ENCODE measurements at places on chromosomes 7 and 10. TPM values are rescaled to one million over a fixed set of nuclear protein-coding genes. Genes with fewer than 3 reads are reported as not detected.

Gene SRGN
- total RNA-seq = 91.4 TPM

DNA sequence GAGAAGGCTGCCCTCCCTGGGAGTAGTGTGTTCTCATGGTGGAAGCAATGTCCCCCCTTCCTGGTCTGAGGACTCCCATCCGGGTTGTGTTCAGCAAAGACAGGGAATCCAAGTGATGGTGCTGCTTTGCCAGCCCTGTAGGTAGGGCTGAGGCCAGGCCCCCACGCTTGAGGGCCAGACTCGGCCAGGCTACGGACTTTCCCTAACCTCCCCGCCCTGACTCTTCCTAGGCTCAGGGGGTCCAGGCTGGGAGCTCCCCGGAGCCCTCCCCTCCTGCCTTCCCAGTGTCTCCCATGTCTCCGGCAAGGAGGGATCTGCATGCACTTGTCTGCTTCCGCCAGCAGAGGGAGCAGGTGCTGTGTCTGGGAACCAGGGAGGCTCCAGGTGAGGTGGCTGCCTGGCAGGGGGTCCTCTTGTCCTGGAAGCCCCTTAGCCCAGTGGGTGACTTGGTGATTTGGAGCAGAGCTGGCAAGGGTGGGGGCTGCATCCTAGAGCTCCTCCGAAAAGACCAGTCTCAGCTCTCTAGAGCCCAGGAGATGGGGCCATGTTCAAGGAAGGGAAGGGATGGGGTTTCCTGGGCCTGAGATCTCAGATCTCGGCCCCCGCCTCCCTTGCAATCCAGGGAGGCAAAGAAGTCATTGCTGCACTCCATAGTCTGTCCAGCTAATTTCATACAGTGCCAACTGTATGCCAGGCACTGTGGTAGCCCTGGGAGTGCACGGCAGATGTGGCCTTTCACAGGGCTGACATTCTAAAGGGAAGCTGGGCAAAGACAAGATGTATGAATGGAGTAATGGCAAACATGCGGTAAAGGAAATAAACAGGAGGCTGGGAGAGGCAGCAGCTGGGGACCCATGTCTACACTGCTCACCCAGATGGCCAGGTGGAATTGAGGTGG lies 20.3 kb upstream of the SFRP5 start:
- no peaks in the 10 kb centered on the region for H3K27me3 ChIP-seq
- H3K4me1 ChIP-seq = peaks cover 10% of the 10 kb centered on the region
- DNase-seq = peak; percentile 68

DNA sequence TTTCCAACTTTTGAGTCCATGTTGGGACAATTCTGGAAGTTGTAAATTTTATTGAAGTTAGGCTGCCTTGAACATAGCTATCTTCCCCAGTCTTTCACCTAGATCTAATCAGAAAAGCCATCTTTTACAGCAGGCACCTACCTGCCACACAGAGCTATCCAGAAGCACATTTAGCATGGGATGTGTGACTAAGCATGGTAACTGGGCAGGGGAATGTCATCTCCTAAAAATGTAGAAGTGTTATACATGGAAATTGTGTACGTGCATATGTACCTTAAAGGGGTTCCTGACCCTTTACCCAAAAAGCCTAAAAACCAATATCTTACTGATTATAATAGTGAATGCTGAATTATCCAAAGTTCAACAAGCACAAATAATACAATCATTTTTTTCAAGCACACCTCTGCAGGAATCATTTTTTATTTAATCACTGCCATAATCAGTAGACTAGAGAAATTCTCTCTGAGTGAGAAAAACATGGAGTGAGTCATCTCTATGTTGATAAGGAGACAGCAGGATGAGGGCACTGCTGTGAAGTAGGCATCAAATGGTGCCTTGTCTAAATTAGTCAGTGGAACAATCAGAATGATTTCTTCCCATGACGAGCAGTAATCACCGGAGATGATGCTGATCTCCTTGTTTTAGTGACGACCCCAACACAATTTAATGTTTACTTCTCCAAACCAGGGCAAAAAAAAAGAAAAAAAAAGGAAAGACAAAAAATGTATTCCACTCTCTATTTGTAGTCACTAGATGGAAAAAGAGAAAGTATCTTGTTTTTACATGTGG lies 75.9 kb downstream of the SORBS1 start:
- H3K27me3 ChIP-seq = no peaks in the 10 kb centered on the region
- H3K4me1 ChIP-seq = no peaks in the 10 kb centered on the region
- H3K4me3 ChIP-seq = no peak overlapping the region
- H3K36me3 ChIP-seq = no peaks in the 10 kb centered on the region
- DNase-seq = no peak
- no peak overlapping the region for H3K27ac ChIP-seq

Gene FKBP6
- not detected for total RNA-seq

Gene CFAP69
- not detected for total RNA-seq

Gene GIMAP8
- total RNA-seq = 54.6 TPM

Gene CALHM1
- total RNA-seq = not detected

Data from T-cell (primary cell).